Dorsolateral prefrontal cortex (tissue), 122 donors: ENCODE measurements at places on chromosomes 12 and 14. TPM values are rescaled to one million over a fixed set of nuclear protein-coding genes. Genes with fewer than 3 reads are reported as not detected.

The REP15 gene
- total RNA-seq = 2.0 TPM

The CACNA2D4 gene
- 1.3 TPM for total RNA-seq

The SINHCAF gene
- total RNA-seq = 3.6 TPM

The PMCH gene
- not detected for total RNA-seq

The UNC79 gene
- total RNA-seq = 37.6 TPM

The SELPLG gene
- 7.5 TPM for total RNA-seq

The KLHL33 gene
- 1.1 TPM for total RNA-seq

The CCNB1IP1 gene
- total RNA-seq = 49.6 TPM

The AVPR1A gene
- total RNA-seq = 0.45 TPM

The IL26 gene
- 0.60 TPM for total RNA-seq

The SOAT2 gene
- total RNA-seq = not detected

The CIROP gene
- total RNA-seq = 0.78 TPM
